ENCODE measurements at places on chromosomes 11 and 22.

- DNase-seq: no peak
These were observed 864.3 kb downstream of the TBC1D22A start for GRCh38 chr22:47626428-47627390.

- no peak for DNase-seq
These were observed 158.4 kb downstream of the ATG16L2 start for GRCh38 chr11:72972496-72973128.

GRCh38 chr22:41271787-41272186 is 14.2 kb downstream of the RANGAP1 start:
- no peak for DNase-seq

DNA sequence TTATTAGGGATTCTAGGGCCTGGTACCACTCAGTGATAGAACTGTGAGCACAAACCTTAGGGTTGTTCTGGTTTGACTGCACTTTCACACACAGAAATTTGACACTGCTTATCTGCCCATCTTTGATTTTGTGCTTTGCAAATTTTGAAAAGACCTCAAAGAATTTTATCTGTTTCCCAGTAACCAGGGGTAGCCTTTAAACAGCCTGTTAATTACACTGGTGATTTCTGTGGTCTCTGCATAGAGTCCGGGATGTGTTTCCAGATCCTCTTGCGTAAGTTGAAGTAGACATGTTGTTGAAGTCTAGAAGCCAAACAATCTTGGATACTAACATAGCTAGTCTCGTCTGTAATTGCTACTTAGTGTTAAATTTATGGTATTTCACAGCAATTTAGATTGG is 75.3 kb downstream of the C22orf31 start:
- no peak for DNase-seq

DNA sequence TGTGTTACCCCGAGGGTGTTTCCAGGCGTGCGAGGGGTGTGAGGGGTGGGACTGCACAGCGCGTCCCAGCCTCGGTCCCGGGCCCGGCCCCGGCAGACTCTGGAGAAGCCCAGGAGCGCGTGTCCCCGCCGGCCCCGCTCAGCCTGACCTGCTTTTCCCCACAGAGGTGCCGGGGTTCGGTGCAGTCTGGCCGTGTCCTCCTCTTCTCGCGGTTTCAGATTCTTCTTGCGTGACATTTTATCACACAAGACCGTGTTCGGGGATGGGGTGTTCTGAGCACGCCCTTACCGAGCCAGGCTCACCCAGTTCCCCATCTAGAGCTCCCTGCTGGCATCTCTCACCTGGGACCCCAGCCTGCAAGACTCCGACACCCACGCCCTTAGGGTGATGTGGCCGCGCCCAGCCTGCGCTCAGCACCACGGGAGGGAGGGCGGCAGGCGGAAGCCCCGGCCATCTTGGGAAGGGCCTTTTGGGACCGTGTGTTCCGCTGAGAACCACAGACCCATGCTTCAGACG is 775.6 kb downstream of the BRD1 start:
- DNase-seq: peak; percentile 31

DNA sequence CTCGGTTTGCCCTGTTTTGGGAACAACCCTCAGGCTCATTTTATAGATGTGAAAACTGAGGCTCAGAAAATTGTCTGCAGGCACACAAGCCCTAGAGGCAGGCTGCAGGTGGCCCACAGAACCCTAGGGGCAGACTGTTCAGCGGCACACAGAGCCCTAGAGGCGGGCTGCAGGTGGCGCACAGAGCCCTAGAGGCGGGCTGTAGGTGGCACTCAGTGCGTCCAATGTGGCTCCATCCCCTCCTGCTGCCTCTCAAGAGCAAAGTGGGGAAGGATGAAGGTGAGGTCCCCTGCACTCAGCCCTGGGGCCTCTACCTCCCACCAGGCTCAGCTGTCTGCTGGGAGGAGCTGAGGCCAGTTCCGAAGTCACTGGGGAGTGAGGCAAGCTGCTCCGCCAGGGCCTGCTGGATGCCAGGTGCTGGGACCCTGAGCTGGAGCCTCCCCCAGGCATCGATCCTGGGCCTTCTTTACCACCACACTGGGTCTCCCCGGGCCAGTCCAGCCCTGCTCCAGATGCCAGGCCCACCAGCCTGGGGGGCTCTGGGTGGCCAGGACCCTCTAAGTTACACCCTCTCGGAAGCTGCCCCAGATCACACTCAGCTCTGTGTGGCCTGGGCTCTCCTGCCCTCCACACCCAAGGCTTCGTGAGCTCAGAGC is 2.3 kb downstream of the ACY3 start:
- no peak for DNase-seq

- peak; percentile 58 for DNase-seq
These were observed 34.9 kb downstream of the CD44 start for GRCh38 chr11:35173616-35174566.

GRCh38 chr22:43114958-43115357 is 4.4 kb downstream of the BIK start:
- DNase-seq: no peak

GRCh38 chr11:69866648-69867047 is 47.4 kb upstream of the FGF3 start:
- DNase-seq: no peak

- DNase-seq: no peak
These were observed 806 bp downstream of the COA4 start for GRCh38 chr11:73875840-73876239.

GRCh38 chr22:30210235-30210909 is 36.2 kb downstream of the LIF start:
- DNase-seq: no peak

DNA sequence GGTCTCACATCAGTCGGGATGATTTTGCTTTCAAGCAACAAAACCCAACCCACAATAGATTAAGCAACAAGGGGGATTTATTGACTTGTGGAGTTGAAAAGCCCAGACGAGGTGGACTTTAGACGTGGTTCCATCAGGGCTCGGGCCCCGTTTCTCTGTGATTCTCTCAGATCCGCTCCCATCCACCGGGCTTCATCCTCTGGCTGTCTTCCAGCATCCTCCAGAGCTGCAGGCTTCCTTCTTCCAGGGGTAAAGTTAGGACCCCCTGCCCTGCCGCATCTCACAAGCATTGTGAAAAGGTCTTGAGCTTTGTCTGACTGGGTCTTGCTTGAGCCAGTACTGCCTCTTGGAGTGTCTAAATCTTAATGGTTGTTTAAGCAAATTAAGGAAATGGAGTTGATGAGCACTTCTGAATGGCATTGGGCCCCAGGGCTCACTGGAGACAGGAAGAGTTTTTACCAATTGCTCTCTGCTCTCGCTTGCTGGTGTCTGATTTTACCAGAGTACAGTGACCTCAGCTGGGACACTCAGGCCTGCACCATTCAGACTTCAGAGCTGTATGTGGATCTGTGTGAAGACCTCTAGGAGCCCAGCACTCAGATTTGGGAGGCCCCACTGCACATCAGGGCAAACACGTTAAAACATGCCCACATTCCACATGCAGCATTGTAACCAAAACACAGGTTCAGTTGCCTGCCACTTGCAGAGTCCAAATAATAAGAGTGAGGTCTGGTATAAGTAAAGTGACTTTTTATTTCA is 13.5 kb upstream of the FTH1 start:
- no peak for DNase-seq

DNA sequence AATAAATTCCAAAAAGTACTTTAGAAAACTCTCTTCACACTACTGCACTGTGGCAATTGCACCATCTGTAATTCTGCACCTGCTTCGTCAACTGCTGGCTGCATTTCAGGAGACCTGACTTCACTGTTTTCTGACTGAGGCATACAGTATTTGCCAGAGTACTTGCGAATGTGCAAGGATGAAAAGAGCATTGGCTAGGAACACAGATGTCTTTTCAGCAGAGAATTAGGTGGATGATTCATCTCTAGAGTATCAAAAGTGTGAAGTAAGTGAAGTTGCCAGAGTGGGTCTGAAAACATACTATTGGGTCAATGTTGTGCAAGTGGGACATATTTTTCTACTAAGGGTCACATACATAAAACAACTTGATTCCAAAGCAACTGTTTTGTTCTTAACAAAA is 427.5 kb upstream of the CCDC90B start:
- DNase-seq: no peak

DNA sequence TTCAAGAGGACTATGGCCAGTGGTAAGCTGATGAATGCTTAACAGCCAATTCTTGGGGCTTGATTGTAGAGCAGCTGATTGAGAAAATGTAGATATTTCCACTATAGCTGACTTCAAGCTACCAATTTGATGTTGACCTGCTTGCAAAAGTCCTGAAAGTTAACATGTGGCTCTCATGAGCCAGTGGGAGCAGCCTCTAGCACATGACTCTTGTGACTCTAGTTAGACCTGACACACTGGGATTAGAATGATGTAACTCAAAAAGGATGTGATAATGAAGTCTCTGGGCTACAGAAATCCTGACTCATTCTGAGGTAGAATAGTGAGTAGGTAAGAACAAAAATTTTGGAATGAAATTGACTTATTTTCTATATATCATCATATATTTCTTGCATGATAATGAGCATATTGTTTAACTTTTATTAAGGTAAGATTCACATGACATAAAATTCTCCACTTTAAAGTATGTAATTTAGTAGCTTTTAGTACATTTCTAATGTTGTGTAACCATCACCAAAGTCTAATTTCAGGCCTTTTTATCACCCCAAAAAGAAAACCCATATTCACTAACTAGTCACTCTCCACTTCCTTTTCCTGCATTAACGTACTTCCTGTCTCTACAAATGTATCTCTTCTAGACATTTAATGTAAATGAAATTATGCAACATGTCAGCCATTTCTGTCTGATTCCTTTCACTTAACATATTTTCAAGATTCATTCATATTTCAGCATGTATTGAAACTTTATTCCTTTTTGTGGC is 16.1 kb upstream of the OR52H1 start:
- no peak for DNase-seq

DNA sequence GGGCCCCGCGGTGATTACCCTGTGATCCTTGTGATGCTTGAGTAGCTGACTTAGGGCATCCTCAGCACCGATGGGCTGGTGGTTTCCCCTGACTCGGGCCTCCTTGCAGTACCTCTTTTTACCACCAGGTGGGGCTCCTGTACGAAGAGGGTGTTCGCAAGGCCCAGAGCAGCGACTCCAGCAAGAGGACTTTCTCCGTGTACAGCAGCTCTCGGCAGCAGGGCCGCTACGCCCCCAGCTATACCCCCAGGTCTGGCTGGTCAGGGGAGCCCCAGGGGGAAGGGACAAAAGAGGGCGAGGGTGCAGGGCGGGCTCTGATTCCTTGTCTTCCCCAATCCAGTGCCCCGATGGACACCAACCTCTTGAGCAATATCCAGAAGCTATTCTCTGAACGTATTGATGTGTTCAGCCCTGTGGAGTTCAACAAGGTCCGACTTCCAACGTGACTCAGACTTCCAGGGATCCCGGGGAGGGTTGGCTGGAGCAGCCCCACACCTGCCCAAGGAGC is 1.3 kb upstream of the TM7SF2 start:
- peak; percentile 89 for DNase-seq

GRCh38 chr11:64604458-64605243 is 13.6 kb downstream of the SLC22A12 start:
- no peak for DNase-seq

DNA sequence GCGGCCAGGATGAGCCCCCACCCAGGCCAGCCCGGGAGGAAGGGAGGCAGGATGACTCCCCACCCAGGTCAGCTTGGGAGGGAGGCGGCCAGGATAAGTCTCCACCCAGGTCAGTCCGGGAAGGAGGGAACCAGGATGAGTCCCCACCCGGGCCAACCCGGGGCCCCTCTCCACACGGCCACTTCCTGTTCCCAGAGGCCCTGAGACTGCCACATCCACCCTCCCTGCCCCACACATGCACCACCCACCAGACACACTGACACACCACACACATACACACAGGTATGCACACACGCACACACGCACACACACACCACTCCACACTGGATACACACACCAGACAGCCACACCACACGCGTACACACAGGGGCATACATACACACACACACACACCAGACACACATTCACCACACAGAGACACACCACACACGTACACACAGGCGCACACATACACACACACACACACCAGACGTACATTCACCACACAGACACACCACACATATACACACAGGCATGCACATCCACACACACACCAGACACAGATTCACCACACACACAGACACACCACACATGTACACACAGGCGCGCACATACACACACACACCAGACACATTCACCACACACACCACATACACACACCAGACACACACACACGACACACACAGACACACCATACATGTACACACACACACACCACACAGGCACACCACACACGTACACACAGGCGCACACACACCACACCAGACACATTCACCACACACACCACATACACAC is 84.9 kb upstream of the PRR5 start:
- DNase-seq: no peak

GRCh38 chr11:18566406-18566805 is 22.1 kb downstream of the UEVLD start:
- DNase-seq: no peak

DNA sequence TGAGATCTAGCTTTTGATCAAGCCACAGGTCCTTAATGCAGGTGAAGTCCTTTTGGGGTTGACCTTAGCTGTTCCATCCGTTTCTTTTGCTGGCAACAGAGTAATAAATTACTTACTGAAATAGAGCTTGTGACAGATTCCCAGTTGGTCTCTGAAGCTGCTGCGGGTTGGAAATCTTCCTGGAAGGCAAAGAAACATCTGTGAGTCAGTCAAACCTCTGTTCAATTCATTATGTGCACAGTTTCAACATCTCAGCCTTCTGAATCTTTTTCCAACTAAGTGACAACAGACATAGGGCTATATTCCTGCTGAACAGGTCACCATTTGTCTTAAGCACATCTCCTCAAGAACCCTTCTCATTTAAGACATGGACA is 88.9 kb upstream of the DDI1 start:
- DNase-seq: no peak

DNA sequence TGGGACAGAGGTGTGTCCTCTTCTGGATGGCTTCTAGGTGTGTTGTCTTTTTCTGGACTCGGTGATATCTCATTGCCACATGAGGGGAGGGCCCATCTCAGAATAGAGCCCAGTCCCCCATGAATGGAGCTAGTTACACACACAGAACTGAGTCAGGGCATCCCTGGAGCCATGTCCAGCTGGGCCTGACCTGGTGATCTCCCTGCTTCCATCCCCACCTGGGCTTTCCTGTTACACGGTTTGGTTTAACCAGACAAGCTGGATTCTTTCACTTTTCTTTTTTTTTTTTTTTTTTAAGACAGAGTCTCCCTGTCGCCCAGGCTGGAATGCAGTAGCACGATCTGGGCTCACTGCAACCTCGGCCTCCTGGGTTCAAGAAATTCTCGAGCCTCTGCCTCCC is 6.1 kb upstream of the A4GALT start:
- no peak for DNase-seq

- DNase-seq: peak; percentile 87
These were observed at the start of gene PANX1 for GRCh38 chr11:94128746-94129511. PANX1 (plus strand) TSS chr11:94128841; CDS start chr11:94129313, 472 bp downstream.

DNA sequence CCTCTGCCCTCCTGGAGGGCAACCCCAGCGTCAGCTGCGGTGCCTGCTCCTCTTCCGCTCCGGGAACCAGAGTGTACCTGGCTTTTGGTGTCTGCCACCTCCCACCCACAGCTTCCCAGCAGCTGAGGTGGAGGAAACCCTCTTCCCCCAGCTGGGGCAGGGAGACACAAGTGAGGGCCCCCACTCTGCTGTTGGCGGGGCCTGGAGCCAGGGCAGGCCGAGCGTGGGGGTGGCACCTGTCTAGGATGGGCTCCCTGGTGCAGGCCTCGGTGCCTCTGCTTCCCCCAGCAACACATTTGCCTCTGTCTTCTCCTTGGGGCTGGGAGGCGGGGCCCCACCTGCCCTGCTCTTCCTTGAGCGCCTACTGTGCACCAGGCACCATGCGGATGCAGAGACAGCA is 6.4 kb downstream of the OSM start:
- no peak for DNase-seq

- DNase-seq: no peak
These were observed 18.2 kb upstream of the KIRREL3 start for GRCh38 chr11:127018683-127019279.

GRCh38 chr11:94664346-94664745 is 97.2 kb downstream of the PIWIL4 start:
- no peak for DNase-seq
